NCI-H1092 (cell line): ENCODE measurements at places on chromosomes 4 and X.

GRCh38 chr4:2837904-2838496 lies 5.6 kb upstream of the ADD1 start:
- no peak for DNase-seq

DNA sequence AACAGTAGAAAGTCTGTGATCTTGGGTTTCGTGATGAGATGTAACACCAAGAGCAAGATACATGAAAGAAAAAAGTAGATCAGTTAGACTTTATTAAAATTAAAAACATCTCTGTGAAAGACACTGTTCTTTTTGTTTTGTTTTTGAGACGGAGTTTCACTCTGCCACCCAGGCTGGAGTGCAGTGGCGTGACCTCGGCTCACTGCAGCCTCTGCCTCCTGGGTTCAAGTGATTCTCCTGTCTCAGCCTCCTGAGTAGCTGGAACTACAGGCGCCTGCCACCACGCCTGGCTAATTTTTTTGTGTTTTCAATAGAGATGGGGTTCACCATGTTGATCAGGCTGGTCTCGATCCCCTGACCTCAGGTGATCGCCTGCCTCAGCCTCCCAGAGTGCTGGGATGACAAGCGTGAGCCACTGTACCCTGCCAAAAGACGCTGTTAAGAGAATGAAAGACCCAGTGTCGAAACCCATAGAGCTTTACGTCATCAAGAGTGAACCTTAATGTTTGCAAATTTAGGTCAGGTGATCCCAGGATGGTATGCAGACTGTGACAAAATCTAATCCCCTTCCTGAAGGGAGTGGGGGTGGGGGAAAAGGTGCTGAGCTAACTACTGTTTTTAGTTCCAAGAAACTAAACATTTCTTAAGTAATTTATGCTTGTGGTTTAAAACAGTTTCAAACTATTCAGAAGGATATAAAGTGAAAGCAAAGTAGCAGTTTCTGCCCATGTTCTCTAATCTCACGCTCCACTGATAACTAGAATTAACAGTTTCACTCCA lies 8.0 kb downstream of the OFD1 start:
- no peak for DNase-seq

- DNase-seq: no peak
Measured at GRCh38 chrX:109362101-109362500, 119.8 kb downstream of the GUCY2F start.

- DNase-seq: no peak
Measured at GRCh38 chr4:173698557-173699262, 168.7 kb upstream of the HAND2 start.

DNA sequence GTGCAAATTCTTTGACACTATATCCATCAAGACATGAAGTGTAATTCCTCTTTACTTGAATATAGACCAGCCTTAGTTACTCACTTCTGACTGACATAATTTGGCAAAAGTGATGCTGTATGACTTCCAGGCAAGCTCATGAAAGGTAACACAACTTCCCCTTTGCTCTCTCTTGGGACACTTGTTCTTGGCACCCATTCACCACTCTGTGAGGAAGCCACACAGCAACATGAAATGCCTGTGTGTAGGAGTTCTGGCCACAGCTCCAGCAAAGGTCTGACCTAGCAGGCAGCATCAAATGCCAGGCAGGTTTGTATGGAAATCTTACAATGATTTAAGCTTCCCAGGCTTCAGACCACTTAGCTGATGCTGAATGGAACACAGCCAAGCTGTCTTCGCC lies 280.3 kb downstream of the PDHA2 start:
- no peak for DNase-seq

- no peak for DNase-seq
Measured at GRCh38 chr4:8913121-8913857, 41.6 kb upstream of the HMX1 start.

- DNase-seq: no peak
Measured at GRCh38 chrX:66163447-66163846, 600 bp upstream of the HEPH start.
